HEK293T (cell line): ENCODE measurements at places on chromosomes 16 and 17.

GRCh38 chr17:41624208-41625101 lies at the start of gene KRT17:
KRT17 (minus strand) TSS chr17:41624575; CDS start chr17:41624509, 66 bp downstream.
- DNase-seq = no peak

DNA sequence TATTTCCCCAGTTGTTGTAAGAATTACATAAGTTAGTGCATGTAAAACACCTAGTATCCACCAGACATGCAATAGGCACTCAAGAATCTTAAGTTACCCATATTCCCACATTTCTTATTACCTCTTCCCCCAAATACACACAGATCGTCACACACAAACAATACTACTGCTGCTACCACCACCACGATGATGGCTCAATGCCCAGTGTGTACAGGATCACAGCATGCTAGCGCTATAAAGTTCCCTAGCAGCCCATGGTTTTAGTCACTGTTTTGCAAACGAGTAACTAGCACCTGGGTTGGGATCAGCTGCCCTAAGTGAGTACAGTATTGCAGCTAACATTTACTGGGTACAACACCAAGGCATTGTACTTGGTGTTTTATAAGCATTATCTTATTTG lies 411.7 kb downstream of the UTP18 start:
- DNase-seq = no peak

GRCh38 chr17:11935734-11936406 lies 61.4 kb downstream of the ZNF18 start:
- DNase-seq = peak; percentile 58

GRCh38 chr17:4229627-4230541 lies 33.9 kb downstream of the ANKFY1 start:
- DNase-seq = no peak

- DNase-seq = no peak
Observed at GRCh38 chr16:78154729-78155461, 55.4 kb downstream of the WWOX start.
